GM12892 (cell line): ENCODE measurements at places on chromosomes 13 and 19.

DNA sequence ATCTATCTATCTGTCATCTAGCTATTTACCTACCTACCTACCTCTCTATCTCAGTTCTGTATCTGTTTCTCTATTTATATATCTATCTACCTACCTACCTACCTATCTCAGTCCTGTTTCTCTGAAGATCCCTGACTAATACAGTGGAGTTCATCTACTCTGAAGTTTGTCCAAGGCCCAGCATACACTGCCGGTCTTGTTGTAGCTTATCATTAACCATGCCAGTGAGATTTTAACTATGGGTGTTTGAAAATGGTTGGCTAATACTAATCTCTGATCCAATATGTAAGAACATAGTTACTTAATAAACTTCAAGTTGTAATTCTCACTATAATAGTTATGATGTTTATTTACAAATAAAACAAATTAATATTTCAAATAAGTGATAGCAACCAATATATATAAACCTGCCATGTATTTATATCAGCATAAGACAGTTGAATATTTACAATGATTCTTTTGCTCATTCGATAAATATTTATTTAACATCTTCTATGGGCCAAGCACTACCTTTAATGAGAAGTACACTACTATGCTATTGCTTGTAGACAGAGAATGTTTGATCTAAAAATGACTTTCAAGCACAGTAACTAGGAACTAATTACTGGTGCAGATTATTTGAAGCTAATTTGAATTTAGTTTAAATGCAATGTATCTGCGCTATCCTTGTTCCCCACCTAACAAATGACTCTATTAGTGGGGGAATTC, 242.1 kb downstream of the KLF5 start:
- no peak for DNase-seq

- DNase-seq: no peak
Measured at GRCh38 chr19:45814166-45814780, 835 bp downstream of the RSPH6A start.

DNA sequence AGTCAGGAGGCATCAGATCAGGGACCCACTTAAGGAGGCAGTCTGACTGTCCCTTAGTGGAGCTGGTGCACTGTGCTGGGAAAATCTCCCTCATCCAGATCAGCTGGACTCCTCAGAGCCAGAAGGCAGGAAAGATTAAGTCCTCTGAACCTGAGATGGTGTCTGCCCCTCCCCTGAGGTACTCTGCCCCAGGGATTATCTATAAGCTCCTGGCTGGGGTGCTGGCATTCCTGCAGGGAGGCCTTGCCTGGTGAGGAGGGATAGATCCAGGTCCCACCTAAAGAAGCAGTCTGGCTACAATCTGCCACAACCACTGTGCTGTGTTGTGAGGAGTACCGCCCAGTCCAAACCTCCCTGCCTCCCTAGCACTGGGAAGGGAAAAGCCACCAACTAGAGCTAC, 81.2 kb downstream of the NHLRC3 start:
- no peak for DNase-seq

DNA sequence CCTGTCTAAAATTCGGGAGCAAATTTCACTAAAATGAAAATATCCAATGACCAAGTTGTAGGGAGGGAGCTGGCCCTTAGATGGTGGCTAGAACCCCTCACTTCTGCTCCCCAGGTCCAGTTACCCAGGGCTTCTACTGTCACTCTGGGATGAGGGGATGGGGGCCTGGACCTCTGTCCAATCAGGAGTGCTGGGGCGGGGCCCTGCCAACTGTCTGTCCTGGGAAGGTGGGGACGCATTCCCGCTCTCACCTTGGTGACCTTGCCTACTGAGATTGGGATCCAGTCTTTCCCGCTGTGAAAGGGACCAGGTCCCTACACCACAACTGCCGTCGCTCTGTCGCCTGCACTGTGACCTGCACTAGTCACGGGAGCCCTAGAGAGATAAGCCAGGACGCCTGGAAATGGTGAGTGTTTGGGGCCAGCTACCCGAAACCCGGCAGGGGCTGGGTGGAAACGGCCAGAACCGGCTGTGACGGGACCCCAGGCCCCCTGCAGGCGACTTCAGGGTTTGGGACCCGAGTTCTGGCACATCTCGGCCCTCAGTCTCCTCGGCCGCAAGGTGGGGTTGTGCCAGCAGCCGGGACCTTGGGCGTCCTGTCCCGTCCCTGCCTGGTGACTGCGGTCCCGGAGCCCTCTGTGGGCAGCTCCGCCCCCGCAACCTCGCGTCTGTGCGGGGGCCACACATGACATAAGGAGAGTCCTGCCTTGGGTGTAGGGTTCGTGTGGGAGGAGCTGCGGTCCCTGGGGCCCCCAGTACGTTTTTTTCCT, 22.8 kb downstream of the ZNF20 start:
- no peak for DNase-seq

GRCh38 chr13:79336966-79337365, 69.1 kb downstream of the RBM26 start:
- DNase-seq: no peak

GRCh38 chr13:114229506-114229905, 5.2 kb upstream of the CDC16 start:
- DNase-seq: no peak

GRCh38 chr13:23182142-23182541, 1.4 kb downstream of the SGCG start:
- DNase-seq: no peak

DNA sequence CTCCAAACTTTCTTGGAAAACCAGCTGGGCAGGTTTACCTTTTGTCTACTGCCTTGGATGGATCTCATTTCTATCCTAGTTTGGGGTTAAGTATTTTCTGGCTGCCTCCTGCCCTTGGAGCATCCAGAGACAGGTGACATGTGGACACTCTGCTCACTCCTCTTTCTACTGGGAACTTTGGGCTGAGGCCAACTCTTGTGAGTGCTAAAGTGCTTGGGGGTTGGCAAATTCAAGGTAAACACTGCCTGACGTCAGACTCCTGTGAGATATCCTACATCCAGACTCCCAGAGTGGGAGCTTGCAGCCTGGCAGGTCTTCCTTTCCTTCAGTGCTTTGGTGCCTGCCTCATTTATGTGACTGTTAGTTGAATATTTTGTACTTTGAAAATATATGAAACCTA, 388.1 kb downstream of the KCNRG start:
- DNase-seq: no peak

DNA sequence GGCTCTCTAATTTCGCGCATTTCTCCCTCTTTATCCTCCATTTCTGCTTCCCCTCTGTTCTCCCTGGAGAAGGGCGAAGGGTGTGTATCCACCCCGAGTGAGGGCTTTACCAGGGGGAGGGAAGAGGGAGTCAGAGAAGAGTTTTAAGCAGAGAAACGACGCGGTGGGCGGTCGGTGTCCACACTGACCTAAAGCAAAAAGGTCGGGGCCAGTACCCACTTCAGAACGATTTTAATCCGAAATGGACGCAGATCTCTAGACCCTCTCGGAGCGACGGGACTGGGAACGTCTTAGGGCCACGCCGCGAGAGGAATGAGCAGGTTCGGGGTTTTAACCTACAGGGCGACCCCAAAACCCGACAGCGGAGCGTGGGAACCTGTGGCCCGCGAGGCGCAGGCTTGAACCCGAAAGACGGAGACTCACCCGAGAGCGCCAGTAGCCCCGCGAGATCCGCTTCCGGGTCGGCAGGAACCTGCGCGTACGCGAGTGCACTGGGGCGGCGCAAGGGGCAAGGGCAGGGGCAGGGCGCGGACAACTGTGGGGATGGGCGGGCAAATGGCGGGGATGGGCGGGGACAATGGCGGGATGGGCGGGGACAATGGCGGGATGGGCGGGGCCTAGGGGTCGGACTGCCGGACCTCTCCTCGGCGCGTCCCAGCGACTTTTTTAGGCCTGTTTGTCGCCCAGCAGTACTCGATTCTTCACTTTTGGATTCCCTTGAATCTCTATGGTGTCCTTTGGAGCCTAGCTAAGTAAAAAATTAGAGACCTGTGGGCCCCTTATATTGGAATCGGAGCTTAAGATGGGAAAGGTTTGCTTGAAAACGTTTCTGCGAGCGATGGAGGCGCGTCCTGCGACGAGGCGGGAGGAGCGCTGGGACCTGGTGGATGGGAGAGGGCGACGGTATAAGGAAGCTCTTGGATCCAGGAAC, at the start of gene ZNF677:
Gene ZNF677, minus strand, starts transcription at position 463 of the 931 bp plus-strand sequence. CDS start 3,323 bp downstream, outside the sequence.
- DNase-seq: no peak

DNA sequence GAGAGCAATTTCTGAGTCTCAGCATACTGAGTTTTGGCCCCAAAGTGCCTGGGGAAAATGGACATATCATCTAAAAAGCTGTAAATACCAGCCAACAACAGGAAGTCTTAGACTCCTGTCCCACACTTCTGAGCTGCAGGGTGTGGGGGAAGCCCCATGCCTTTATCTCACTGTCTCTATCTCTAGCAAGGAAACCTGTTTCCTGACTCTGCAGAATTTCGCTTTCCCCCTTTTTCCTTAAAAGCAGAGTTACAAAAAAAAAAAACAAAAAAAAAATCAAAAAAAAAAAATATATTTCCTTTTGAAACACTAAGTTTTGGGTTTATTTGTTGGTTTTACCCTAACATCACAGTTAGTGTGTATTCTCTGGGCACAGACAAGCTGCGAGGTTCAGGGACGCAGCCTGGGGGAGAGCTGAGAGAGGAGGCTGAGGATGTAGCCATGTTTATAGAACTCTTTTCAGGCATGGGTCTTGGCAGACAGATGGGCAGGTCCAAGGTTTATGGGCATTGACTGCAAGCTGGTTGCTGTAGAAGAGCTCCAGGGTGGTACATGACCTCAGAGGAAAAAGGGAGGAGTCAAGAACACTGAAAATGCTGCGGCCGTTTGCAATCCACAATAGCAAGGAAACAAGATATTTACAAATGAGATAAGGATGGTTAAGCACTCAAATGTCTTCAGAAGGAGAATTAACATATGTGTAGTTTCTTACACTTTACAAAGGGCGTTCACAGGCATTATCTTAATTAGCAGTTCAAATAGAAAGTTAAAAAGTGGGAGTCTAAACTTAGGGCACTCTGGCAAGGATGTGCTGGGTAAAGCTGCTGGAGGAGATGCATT, 4.9 kb downstream of the MBNL2 start:
- no peak for DNase-seq

DNA sequence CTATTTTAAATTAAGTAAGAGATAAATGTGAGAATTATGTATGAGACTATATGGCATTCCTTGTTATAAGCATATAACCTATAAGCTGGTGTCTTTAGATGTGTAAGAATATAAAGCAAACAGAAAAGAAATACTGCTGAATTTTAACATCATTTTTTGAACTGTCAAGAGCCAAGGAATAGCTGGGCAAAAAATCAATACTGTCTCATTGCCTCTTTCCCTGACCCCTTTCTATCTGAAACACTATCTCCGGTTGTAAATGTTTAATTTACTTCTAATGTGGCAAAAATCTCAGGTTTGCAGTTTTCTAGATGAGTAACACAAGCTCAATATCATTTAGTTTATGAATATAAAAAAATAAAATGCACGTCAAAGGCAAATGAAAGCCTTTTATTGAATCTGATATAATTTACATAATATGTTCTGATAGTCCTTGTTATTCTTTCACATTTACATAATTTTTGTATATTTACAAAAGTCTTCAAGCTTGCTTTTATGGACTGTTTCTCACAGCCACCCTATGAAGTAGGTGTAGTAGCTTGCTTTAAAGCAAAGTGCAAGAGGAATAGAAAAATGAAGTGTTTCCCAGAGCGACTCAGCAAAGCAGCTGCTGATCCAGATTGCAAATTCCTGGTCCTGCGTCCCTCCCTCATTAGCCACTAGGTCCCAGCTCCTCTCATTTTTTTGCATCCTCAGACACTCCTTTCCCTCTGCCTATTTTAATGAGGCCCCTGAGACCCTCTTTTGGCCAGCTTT, 188.2 kb upstream of the RFC3 start:
- no peak for DNase-seq

DNA sequence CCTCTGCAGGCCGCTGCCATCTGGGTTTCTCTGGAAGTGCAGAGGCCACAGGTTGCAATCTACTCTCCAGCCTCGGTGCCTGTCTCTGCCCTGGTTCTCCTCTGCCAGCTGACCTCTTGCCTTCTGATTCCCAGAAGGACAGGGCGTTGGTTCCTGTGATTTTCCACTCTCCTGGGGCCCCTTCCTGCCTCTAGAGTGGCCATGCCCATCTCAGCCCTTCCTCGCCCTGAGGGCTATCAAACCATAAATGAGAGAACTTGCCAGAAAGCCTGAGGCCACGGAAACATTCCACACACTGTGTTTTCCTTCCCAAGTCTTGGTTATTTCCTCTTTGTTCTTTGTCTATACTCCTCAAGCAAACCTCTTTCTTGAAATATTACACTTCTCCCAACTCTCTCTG, 146.2 kb downstream of the SHISA2 start:
- DNase-seq: no peak

- no peak for DNase-seq
Measured at GRCh38 chr13:110696776-110697175, 9.1 kb downstream of the CARS2 start.

- DNase-seq: no peak
Measured at GRCh38 chr13:39406688-39407087, 196.3 kb downstream of the LHFPL6 start.

DNA sequence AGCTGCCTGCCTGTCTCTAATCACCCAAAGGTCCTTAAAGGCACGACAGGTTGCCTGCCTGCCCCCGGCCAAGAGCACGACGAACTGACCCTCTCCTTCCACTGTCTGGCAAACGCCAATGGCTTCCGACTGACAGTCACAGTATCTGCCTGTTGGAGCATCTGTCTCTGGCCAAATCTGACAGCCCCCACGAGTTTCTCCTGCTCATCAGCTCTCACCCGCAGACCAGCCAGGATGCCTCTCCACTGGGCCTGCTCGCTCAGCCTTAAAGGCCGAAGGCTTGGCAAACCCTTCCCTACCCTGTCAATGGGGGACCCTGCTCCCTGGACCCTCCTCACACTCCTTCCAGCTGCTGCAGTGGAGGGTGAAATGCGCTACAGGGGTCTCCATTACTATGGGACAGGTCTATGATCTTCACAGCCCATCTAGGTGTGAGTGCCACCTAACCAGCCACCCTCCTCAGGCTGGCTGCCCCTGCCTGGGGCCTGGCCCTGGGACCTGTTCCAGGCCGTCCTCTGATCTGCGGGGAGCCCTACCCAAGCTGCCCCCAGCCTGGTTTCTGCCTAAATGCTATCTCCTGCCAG, 932 bp downstream of the FAM83E start:
- DNase-seq: no peak
